Stimulated activated CD4-positive, alpha-beta T cell treated with anti-CD3 and anti-CD28 coated beads, Interleukin-15, amount 100 ng/mL, for 1 hour (primary cell): ENCODE measurements at places on chromosomes 3 and 15.

DNA sequence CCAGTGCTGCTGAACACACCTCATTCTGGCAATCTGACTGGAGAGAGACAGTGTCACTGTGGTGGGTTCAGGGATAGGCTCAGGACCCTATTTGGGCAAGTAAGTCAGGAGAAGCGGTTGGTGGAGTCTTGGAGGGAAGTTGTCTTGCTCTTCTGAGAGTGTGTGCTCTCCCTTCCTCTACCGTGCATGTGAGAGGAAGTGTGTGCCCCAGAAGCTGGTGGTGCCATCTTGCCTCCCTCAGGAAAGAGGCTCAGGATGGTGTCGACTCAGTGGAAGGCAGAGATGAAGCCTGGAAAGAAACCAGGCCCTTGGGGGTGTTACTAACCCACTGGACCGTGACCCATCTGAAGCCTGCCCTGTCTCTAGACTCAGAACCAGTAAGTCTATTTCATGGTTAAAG is 6.8 kb upstream of the RARRES1 start:
- DNase-seq: no peak

GRCh38 chr3:83216919-83217594 is 1455.6 kb upstream of the GBE1 start:
- no peak for DNase-seq

DNA sequence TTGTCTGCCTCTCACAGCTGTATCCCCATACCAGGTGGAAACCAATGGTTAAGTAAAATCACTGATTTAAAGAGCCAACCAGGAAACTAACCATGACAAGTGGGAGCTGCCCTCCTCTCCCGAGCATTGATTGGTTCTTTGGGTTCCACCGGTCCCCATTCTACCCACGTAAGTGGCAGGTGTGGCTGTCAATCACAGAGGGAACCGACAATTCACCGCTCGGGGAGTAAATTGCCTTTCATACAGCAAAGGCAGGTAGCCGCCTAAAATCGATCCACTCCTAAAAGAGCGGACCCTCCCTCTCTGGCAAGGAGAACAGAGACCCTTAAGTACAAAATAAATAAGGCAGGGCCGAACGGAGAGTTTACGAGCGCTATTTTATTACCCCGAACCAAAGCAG is 1.2 kb downstream of the ERC2 start:
- DNase-seq: no peak

- DNase-seq: no peak
These were observed 458.5 kb upstream of the ARRDC4 start for GRCh38 chr15:97502038-97502437.

- no peak for DNase-seq
These were observed 20.3 kb upstream of the ABTB1 start for GRCh38 chr3:127652246-127652995.

- no peak for DNase-seq
These were observed 40.3 kb upstream of the ICE2 start for GRCh38 chr15:60519218-60519617.

- no peak for DNase-seq
These were observed 239.9 kb downstream of the TLE3 start for GRCh38 chr15:69857686-69858391.

- no peak for DNase-seq
These were observed 20.8 kb upstream of the ACAN start for GRCh38 chr15:88782465-88782864.

GRCh38 chr3:159727506-159727905 is 261.1 kb upstream of the IL12A start:
- DNase-seq: no peak

DNA sequence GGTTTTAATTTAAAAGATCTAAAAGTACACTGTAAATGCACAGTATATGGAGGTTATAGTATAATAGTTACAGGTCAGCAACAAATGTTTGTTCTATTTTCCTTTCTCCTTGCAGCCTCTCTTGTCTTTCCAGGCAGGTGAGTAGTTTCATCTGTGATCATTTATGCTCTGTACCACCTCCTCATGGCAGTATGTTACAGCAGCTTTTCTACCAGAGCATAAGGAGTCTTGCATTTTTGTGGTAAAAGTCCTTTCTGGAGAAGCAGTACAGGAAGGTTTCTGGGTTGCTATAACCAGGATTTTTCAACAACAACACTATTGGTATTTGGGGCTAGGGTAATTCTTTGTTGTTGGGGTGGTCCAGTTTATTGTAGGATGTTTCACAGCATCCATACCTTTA is 59.5 kb downstream of the ZNF609 start:
- no peak for DNase-seq

GRCh38 chr3:184637705-184638104 is 74.2 kb downstream of the MAGEF1 start:
- no peak for DNase-seq

DNA sequence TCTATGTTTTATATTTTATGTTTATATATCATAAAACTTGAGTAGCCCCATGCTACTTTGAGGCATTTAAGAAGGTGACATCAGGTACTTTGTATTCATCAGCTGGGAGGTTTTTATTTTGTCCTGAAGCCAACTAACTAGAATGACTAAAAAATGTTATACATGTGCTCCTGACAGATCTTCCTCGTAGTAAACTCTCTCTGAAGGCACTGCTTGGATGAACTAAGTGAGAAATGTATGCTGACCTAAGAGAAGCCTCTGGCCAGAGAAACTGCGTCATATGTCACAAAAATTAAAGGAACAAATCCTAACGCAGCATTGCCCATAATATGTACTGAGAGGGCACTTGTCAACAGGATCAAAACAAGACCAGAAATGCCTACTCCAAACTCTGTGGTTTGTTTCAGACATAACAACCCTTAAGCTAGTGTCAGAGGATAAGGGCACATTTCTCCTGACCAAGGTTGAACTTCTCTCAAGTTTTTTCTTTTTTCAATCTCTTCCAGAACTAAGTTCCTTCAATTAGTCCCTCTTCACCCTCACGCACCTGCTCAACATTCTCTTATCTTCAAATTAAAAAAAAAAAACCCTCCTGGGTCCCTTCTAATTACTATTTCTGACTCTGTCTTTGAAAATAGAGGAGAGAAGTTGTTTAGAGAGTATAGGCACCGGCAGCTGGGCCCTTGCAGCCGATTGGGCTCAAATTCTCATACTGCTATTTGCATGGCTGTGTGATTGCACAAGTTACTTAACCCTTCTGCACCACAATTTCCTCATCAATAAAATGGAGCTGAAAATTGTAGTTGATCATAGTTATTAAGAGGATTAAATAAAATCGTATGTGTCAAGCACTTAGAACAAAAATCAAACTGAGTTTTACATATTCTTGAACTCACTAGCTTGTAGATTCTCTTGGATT is 159.0 kb downstream of the FRMD5 start:
- no peak for DNase-seq

- no peak for DNase-seq
These were observed 165.0 kb downstream of the XXYLT1 start for GRCh38 chr3:195105841-195106417.

DNA sequence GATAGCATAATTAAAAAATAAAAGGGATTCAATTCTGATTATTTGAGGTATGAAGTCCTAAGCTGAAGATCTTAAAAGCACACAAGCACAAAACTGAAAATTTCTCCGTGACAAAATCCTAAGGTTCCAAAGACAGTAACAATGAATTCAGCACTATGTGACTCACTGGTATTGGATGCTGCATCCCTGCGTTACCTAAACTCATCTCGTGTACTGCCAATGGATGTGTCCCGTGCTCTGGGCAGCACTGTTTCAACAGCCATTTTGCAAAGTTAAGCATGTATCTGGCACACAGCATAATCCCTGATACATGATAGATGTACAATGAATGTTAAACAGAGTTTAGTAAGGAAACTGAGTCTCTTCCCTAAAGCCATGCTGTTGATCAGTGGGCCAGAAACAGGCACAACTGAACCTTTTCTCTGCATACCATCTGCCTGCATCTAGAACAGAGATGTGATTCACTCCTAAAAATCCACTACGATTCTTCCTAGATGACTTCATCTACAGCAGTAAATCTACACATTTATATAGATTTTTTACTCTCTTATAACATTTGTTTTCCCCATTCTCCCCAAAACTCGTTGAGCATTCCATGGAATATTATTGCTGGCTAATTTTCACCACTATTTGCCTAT is 14.3 kb downstream of the SUCLG2 start:
- DNase-seq: no peak

GRCh38 chr3:160765211-160765610 is 9.2 kb downstream of the PPM1L start:
- DNase-seq: no peak

GRCh38 chr15:53197426-53197839 is 407.3 kb upstream of the ONECUT1 start:
- DNase-seq: no peak

DNA sequence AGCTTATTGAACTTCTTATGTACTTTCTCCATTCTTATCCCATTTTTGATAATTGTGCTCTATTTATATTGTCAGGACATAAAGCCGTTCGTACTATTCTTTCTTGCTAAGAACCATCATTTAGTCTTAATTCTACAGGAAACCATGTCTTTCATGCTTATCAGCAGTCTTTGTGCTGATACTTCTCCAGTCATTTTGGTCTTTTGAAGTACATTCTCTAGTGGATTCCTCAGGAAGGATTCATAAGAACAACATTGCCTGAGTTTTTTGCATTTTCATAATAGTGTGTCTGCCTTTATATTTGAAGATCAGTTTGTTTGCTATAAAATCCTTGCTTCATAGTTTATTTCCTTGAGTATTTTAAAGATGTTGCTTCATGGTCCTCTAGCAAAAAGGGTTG is 126.6 kb upstream of the NEO1 start:
- no peak for DNase-seq

- DNase-seq: peak; percentile 17
These were observed 30.7 kb downstream of the SEMA7A start for GRCh38 chr15:74402873-74403587.

- no peak for DNase-seq
These were observed 5.2 kb downstream of the GOLIM4 start for GRCh38 chr3:168090306-168091085.

DNA sequence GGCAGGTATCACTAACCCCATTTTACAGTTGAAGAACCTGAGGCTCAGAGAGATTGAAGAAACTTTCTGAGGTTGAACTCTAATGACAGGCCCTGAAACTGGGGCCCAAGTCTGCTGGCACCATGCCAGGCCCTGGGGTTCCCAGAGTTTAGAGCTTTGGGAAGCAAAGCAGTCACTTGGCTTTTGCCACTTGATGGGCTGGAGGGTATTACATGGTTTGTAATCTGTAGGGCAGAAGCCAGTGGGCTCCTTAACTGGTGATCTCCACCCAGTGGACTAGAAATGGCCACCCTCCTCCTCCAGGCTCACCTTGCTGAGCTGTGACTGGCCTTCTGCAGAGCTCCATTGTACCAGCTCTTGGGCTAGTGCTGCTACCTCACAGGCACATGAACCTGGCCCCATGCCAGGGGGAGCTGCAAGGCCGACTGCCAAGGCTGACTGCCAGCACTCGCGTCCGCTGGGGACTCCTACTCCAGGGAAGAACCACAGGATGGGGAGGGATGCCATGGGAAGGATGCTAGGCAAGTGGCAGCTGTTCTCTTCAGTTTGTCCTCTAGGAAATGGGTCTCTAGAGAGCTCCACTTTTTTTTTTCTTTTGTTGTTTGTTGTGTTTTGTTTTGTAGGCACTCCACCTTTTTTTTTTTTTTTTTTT is 104.8 kb downstream of the ETFA start:
- no peak for DNase-seq

DNA sequence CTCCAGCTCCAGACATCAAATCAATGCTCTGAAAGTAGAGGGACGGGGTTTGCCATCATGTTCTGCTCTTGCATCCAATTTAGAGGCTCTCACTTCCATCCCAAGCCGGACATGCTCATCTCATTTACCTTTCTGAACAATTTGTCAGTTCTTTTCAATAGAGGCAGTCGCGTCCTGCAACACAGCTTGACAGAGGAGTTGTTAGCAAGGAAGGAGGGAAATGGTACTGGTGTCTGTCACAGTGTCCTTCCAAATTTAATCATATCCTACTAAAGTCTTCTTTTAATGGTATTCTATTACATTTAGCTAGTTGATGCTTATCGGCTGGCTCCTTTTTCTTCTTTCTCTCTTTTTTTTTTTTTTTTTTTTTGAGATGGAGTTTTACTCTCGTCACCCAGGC is 45.6 kb downstream of the HHLA2 start:
- no peak for DNase-seq

DNA sequence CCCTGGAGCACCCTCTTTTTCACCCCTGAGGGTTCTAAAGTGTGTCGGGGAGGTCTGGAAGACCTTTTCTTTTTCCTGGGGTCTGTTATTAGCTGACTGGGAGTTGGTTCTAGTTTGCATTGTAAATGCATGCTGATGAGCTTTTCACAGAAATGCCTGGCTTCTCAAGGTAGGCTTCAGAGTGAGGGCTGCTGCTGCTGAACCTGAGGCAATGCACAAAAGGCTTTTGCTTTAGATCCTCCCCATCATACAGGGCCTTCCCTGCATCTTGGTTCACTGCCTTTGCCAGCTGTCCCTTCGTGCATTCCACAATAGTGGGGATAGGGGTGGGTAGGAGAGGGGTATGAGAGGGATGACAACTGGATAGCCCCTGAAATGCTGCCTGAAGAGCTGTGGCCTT is 46.6 kb downstream of the FAH start:
- no peak for DNase-seq

- no peak for DNase-seq
These were observed 133.9 kb downstream of the RAP2B start for GRCh38 chr3:153295901-153296300.

DNA sequence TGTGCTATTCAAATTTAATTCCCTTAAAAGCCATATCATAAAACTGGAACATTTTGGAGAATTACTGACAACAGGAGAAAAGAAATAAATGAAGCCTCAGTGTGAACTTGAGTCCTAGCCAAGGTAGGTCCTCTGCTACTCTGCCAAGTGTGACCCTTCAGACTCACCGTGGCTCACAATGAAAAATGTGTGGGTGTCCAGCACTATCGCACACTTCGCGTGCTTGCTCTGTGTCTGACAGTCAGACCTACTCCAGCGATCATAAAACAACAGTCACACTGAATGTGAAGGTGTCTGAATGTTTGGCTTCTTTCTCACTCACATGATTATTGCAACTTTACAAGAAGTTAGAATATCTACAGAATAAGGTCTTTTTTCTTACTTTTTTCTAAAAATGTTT is 65.8 kb upstream of the TRA2B start:
- no peak for DNase-seq

- DNase-seq: no peak
These were observed 51.4 kb downstream of the DNAJB8 start for GRCh38 chr3:128415200-128415772.

DNA sequence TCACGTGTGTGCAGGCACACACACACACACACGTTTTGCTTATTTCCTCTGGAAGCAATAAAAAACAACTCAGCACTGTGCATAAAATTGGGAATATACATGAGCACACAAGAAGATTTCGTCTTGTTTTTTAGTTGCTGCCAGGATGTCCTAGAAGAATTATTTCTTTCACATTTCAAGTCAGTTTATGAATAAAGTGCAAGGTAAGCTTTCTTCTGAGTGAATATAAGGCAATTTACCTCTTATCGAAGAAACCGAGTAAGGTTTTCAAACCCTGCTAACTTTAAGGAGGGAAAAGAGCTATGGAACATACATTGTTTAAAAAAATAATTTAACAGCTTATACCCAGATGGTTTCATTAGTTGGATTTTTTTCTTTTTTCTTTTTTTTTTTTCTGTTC is 855.4 kb upstream of the NR2F2 start:
- DNase-seq: no peak

GRCh38 chr3:128416578-128417211 is 50.0 kb downstream of the DNAJB8 start:
- no peak for DNase-seq
